Immature natural killer cell (primary cell): ENCODE measurements at places on chromosomes 7 and 10. TPM values are rescaled to one million over a fixed set of nuclear protein-coding genes. Genes with fewer than 3 reads are reported as not detected.

- DNase-seq, result no peak
- H3K4me3 ChIP-seq, result no peak overlapping the region
- H3K27me3 ChIP-seq, result no peaks in the 10 kb centered on the region
- H3K27ac ChIP-seq, result no peak overlapping the region
- H3K4me1 ChIP-seq, result no peaks in the 10 kb centered on the region
- no peaks in the 10 kb centered on the region for H3K36me3 ChIP-seq
Observed at GRCh38 chr10:60031664-60032063, 125.3 kb upstream of the CCDC6 start.

- peak overlapping the region; percentile 54 for H3K4me3 ChIP-seq
- peaks cover 48% of the 10 kb centered on the region for H3K4me1 ChIP-seq
- DNase-seq, result no peak
Observed at GRCh38 chr7:16347066-16347826, 74.1 kb downstream of the CRPPA start.

The DGKB gene
- polyA plus RNA-seq, result not detected

The CALHM3 gene
- polyA plus RNA-seq, result not detected

GRCh38 chr7:156026076-156026600 lies 213.9 kb upstream of the SHH start:
- no peak overlapping the region for H3K27ac ChIP-seq
- DNase-seq, result no peak
- no peak overlapping the region for H3K4me3 ChIP-seq
- H3K36me3 ChIP-seq, result no peaks in the 10 kb centered on the region
- H3K4me1 ChIP-seq, result no peaks in the 10 kb centered on the region
- H3K27me3 ChIP-seq, result peaks cover 4% of the 10 kb centered on the region

The OGDHL gene
- polyA plus RNA-seq, result not detected

- no peak for DNase-seq
- H3K27me3 ChIP-seq, result no peaks in the 10 kb centered on the region
- no peak overlapping the region for H3K4me3 ChIP-seq
- H3K36me3 ChIP-seq, result no peaks in the 10 kb centered on the region
- no peaks in the 10 kb centered on the region for H3K4me1 ChIP-seq
Observed at GRCh38 chr7:117564080-117564479, 84.3 kb downstream of the CFTR start.

GRCh38 chr7:50743016-50743415 lies 39.7 kb downstream of the GRB10 start:
- H3K4me1 ChIP-seq, result peaks cover 19% of the 10 kb centered on the region
- peaks cover 10% of the 10 kb centered on the region for H3K27me3 ChIP-seq
- H3K4me3 ChIP-seq, result no peak overlapping the region
- DNase-seq, result no peak
- H3K36me3 ChIP-seq, result no peaks in the 10 kb centered on the region
- H3K27ac ChIP-seq, result no peak overlapping the region

The CDHR3 gene
- polyA plus RNA-seq, result 1.2 TPM

The UBTD1 gene
- polyA plus RNA-seq, result 1.7 TPM

- no peak overlapping the region for H3K4me3 ChIP-seq
- no peak overlapping the region for H3K27ac ChIP-seq
- no peak for DNase-seq
- H3K36me3 ChIP-seq, result no peaks in the 10 kb centered on the region
Observed at GRCh38 chr7:104444017-104444416, 115.6 kb downstream of the LHFPL3 start.

The CCL24 gene
- polyA plus RNA-seq, result not detected

GRCh38 chr7:46468753-46469356 lies 547.8 kb upstream of the IGFBP3 start:
- no peak for DNase-seq
- no peak overlapping the region for H3K4me3 ChIP-seq
- no peaks in the 10 kb centered on the region for H3K4me1 ChIP-seq
- no peaks in the 10 kb centered on the region for H3K27me3 ChIP-seq

The IDI2 gene
- 0.19 TPM for polyA plus RNA-seq

DNA sequence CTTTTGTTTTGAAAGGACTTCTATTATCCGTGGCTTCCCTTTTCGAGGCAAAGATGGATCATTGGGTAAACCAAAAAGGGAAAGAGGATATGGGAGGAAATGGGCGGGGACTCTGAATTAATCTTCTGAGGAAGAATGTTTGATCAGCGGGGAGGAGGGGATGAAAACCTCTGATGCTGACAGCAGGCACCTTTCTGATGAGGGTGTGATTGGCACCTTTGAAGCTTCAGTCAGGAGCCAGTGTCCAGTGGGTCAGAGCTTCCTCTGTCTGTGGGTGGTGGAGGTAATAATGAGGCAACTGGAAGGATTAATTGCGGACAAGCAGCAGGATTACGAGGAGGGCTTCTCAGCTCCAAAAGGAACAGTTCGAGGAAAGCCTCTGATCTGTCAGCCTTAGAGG lies 877.6 kb downstream of the LRMDA start:
- H3K36me3 ChIP-seq, result no peaks in the 10 kb centered on the region
- no peak overlapping the region for H3K27ac ChIP-seq
- peaks cover 1% of the 10 kb centered on the region for H3K27me3 ChIP-seq
- H3K4me1 ChIP-seq, result no peaks in the 10 kb centered on the region
- no peak overlapping the region for H3K4me3 ChIP-seq

- H3K36me3 ChIP-seq, result no peaks in the 10 kb centered on the region
- H3K4me3 ChIP-seq, result no peak overlapping the region
- H3K4me1 ChIP-seq, result no peaks in the 10 kb centered on the region
- no peak for DNase-seq
Observed at GRCh38 chr10:108049668-108050067, 885.2 kb upstream of the SORCS1 start.

DNA sequence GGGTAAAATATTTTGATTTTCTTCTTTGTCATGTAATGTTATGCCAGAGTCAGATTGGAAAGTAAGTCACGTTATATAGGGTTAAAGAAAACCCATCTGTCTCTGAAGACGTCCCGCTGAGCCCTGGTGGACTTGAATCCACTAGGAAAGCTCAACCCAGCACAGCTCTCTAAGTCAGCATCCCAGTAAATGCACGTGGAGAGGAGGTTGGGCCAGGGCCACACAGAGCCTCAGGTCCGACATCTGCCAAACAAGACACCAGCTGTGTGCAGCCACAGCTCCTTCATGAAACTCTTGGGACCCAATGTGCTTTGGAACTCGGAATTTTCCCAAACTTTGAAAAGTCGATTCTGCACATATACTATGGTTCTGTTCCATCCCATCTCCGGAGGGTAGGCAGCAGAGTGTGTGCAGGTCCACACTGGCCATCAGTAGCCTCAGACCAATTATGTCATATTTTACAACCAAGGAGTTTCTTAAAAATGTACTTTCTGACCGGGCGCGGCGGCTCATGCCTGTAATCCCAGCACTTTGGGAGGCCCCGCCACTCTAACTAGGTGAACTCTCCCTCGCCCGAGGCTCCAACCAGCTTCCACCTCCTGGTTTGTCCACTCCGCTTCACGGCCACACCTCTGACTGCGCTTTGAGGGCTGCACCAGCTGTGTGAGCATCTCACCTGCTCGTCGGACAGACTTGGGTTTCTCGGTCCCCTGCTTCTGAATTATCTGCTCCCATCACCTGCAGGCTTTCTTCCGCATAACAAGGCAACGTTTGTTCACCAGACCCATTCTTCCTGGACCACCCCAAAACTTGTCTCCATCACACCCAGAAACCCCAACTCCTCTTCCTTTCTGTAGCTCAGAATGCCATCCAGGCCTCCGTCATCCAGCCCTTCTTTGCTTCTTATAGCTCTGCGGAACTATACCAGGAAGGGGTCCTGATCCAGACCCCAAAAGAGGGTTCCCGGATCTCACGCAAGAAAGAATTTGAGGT lies 29.7 kb upstream of the DNAJB6 start:
- no peaks in the 10 kb centered on the region for H3K27me3 ChIP-seq
- peak overlapping the region; percentile 76 for H3K27ac ChIP-seq
- no peaks in the 10 kb centered on the region for H3K36me3 ChIP-seq
- DNase-seq, result no peak

- H3K4me3 ChIP-seq, result no peak overlapping the region
- H3K36me3 ChIP-seq, result no peaks in the 10 kb centered on the region
- no peaks in the 10 kb centered on the region for H3K4me1 ChIP-seq
- no peak for DNase-seq
- H3K27me3 ChIP-seq, result peaks cover 5% of the 10 kb centered on the region
Observed at GRCh38 chr7:43248961-43249822, 136.7 kb downstream of the HECW1 start.

DNA sequence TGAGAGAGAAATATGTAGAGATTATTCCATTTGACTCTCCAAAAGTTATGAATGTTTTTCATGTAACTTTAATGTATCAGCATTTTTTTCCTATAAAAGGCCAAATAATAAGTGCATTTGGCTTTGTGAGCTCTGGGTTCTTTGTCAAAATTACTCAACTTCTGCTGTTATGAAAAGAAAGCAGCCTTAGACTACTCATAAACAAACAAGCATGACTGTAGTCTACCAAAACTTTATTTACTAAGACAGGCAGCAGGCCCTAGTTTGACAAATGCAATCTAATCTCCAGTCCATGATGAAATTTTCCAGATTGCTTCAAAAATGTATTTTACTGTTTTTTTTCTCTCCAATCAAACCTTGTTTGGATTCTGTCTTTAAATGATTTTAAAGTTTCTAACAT lies 46.3 kb downstream of the MRPL32 start:
- H3K36me3 ChIP-seq, result no peaks in the 10 kb centered on the region
- H3K27ac ChIP-seq, result no peak overlapping the region
- no peaks in the 10 kb centered on the region for H3K4me1 ChIP-seq
- DNase-seq, result no peak
- H3K4me3 ChIP-seq, result no peak overlapping the region

GRCh38 chr10:128121750-128122412 lies 4.3 kb downstream of the MKI67 start:
- H3K4me3 ChIP-seq, result no peak overlapping the region
- H3K27me3 ChIP-seq, result peaks cover 10% of the 10 kb centered on the region
- no peak for DNase-seq
- peaks cover 14% of the 10 kb centered on the region for H3K4me1 ChIP-seq
- H3K27ac ChIP-seq, result no peak overlapping the region

DNA sequence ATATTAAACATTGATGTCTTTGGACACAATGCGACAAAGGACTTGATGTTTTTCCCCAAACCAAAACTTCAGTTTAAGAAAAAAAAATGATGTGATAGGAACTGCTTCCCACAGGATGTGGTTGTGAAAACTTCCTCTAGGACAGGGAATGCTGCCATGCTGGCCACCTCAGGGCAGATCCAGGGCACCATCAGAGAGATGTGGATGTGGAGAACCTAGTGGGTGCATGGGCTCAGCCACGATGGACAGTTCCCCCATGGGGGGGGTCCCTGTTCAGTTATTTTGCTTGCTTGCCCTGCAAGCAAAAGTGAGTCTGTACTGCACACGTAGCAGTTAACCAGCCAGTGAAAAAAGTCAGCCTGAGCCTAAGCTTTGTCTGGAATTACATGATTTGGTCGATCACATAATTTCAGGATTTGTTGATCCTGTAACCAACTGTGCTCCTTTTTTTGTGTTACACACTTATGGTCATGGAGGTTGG lies 36.3 kb downstream of the LAMB4 start:
- H3K4me3 ChIP-seq, result no peak overlapping the region
- H3K4me1 ChIP-seq, result no peaks in the 10 kb centered on the region
- no peak overlapping the region for H3K27ac ChIP-seq
- peaks cover 2% of the 10 kb centered on the region for H3K27me3 ChIP-seq

DNA sequence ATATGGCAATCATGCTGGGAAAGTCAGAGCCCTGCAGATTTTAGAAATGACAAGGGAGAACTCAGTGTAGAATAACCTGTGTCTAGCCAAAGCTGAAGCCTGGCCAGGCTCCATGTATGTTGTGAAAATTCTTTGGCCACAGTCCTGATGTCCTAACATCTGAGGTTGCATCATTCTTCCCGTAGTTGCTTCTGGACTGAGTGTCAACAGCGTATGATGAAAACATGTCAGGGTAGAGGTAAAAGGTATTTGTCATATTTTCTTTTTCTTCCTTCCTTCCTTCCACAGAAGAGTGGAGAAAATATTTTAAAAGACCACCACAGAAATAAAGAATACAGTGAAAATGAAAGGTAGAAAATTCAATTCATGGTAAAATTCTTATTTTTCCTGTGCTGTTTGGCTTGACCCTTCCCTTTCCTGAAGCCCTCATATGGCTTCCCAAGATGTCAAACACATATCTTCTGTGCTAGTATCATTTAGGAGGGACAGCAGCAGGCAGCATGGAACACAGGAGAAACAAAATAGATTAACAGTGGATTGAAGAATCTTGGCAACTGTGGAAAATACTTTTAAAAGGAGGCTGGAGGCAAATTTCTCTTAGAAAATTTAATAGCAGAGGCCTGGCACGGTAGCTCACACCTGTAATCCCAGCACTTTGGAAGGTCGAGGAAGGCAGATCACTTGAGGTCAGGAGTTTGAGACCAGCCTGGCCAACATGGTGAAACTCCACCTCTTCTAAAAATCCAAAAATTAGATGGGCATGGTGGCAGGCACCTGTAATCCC lies 18.9 kb upstream of the NRBF2 start:
- no peaks in the 10 kb centered on the region for H3K36me3 ChIP-seq
- peaks cover 7% of the 10 kb centered on the region for H3K27me3 ChIP-seq
- H3K4me3 ChIP-seq, result no peak overlapping the region
- H3K4me1 ChIP-seq, result no peaks in the 10 kb centered on the region
- no peak overlapping the region for H3K27ac ChIP-seq
- no peak for DNase-seq

DNA sequence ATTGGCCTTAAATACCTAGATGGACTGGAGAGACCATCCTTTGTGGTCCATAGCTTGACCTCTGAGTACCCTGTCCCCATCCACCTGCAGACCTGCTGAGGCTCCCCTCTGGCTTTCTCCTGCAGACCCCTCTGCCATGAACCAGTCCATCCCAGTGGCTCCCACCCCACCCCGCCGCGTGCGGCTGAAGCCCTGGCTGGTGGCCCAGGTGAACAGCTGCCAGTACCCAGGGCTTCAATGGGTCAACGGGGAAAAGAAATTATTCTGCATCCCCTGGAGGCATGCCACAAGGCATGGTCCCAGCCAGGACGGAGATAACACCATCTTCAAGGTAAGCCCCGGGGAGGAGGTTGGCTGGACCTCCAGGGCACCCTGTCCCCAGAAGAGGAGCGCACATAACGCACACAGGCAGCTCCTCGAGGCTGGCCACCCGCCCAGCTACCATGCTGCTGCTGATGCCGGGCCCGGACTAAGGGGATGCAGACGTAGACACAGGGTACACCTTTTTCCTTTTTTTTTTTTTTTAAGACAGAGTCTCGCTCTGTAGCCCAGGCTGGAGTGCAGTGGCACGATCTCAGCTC lies 4.3 kb downstream of the IRF5 start:
- no peak overlapping the region for H3K4me3 ChIP-seq
- no peak overlapping the region for H3K27ac ChIP-seq
- peaks cover 35% of the 10 kb centered on the region for H3K4me1 ChIP-seq
- H3K36me3 ChIP-seq, result no peaks in the 10 kb centered on the region
- peaks cover 6% of the 10 kb centered on the region for H3K27me3 ChIP-seq

DNA sequence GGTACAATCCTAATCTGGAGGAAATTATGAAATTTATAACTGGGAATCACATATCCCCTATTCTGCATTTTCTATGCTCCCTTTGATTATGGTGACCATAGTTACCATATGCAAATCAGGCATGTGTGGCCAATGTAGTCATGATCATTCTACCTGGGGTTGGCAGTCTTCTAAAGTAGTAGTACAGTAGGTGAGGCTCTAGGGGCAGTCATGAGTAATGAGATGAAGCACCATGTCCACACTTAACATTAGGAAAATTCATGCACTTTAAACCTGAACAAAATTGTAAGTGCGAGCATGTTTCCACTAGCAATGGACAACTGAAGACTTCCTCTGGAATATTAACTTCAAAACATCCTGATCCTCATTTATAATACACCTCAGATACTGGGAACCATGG lies 545.9 kb downstream of the SUGCT start:
- no peak overlapping the region for H3K27ac ChIP-seq
- no peaks in the 10 kb centered on the region for H3K36me3 ChIP-seq
- H3K4me1 ChIP-seq, result no peaks in the 10 kb centered on the region
- H3K4me3 ChIP-seq, result no peak overlapping the region

- H3K36me3 ChIP-seq, result no peaks in the 10 kb centered on the region
- H3K4me1 ChIP-seq, result peaks cover 18% of the 10 kb centered on the region
- DNase-seq, result no peak
- H3K27me3 ChIP-seq, result no peaks in the 10 kb centered on the region
- no peak overlapping the region for H3K4me3 ChIP-seq
- H3K27ac ChIP-seq, result peak overlapping the region; percentile 46
Observed at GRCh38 chr10:102504976-102505300, 1.2 kb downstream of the SUFU start.
